ENCODE measurements at places on chromosomes 2 and 18.

DNA sequence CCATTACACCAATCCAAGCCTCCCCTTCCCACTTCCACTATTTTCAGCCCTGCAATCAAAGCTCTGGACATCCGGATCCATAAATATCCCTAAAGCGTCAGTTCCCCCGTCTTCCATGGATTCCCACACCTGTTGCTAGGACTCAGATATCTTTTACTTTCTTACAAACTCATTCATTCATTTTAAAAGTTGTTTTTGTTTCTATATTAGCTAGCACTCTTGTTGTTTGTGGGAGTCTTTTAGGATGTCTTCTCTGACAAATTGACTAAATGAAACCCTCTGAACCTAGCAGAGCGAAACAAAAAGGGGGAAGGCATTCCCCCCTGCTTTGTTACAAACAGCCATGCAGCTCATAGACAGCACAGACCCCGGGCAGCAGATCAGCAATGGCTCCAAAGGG is 9.0 kb upstream of the NBAS start:
- DNase-seq, result no peak

DNA sequence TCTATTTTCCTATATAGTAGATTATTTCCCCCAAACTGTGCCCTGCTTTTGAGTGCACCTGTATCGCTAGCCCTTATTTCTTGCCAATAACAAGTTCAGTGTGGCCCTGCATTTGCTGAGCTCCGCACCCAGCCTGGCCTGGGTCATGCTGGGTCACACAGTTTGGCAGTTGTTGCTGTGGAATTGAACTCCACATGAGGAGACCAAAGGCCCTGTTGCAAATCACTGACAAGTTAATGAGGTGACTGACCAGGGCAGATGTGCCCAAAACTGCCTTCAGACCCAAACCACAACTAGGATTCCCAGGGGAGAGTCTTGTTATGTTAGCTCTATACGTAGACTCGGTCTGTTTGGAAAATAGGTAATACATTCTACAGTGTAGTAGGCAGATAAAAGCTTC is 31.0 kb downstream of the COL4A4 start:
- DNase-seq, result no peak

DNA sequence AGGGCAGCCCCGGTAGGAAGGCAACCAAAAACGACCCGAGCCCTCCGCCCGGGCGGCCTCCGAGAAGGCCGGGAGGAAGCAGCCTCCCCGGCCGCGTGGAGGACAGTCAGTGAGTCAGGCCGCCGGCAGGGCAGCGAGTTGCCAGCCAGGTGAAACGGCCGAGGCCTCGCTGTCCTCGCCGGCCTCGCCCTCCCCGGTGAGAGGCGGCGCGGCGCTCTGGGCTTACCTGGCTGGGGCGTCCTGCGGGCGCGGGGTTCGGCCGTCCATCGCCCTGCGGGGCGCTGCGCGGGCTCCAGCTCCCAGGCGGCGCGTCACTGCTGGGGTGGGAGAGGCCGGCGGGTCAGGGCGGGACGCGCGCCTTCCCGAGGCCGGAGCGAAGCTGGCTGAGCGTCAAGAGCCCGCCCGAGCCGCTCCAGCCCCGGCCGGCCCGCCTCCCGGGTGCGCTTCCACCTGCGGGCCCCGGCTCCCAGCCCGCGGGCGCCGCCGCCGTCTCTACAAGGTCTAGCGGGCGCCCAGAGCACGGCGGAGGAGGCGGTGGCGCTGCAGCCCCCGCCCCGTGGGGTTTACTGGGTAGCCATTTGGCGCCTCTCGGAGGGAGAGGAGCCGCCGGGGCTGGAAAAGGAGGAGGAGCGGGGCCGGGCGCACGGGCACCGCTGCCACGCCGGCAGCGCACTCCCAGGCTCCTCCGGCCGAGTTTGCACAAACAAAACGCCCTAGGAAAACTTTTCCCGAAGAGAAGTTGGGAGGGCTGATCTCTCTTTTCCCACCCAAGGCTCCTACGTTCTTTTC is 499 bp downstream of the COBLL1 start:
- DNase-seq, result peak; percentile 82

GRCh38 chr18:31325051-31325450 is 7.1 kb downstream of the DSG1 start:
- no peak for DNase-seq

GRCh38 chr2:209147981-209148380 is 275.9 kb upstream of the MAP2 start:
- DNase-seq, result no peak

Measured in HepG2 (cell line).